GM12892 (cell line): ENCODE measurements at places on chromosomes 16 and 17.

- DNase-seq, result no peak
These were observed 68.2 kb downstream of the CDK12 start for GRCh38 chr17:39529455-39529854.

GRCh38 chr17:68019336-68019674 lies 16.2 kb upstream of the KPNA2 start:
- DNase-seq, result no peak

DNA sequence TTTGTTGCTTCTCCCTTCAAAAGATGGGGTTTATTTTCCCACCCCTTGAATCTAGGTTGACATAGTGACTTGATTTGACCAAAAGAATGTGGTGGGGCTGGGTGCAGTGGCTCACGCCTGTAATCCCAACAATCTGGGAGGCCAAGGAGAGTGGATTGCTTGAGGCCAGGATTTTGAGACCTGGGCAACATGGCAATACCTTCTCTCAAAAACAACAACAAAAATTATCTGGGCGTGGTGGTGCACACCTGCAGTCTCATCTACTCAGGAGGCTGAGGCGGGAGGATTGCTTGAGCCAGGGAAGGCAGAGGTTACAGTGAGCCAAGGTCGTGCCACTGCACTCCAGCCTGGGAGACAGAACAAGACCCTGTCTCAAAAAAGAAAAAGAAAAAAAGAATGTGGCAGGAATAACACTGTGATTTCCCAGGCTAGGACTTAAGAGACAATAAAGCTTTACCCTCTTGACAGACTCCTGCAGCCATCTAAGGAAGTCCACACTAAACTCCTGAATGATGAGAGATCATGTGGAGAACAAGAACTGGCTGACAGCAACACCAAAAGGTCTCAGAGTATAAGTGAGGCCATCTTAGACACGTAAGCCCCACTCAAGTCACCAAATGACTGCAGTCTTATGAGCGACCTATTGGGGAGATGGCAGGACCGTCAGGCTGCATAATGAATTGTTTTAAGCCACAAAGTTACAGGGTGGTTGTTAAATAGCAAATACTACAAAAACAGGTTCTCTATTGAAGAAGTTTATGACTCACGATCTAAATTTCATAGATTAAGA lies 37.0 kb downstream of the FBXL20 start:
- DNase-seq, result no peak

GRCh38 chr16:86664522-86665318 lies 86.4 kb downstream of the FOXL1 start:
- no peak for DNase-seq

DNA sequence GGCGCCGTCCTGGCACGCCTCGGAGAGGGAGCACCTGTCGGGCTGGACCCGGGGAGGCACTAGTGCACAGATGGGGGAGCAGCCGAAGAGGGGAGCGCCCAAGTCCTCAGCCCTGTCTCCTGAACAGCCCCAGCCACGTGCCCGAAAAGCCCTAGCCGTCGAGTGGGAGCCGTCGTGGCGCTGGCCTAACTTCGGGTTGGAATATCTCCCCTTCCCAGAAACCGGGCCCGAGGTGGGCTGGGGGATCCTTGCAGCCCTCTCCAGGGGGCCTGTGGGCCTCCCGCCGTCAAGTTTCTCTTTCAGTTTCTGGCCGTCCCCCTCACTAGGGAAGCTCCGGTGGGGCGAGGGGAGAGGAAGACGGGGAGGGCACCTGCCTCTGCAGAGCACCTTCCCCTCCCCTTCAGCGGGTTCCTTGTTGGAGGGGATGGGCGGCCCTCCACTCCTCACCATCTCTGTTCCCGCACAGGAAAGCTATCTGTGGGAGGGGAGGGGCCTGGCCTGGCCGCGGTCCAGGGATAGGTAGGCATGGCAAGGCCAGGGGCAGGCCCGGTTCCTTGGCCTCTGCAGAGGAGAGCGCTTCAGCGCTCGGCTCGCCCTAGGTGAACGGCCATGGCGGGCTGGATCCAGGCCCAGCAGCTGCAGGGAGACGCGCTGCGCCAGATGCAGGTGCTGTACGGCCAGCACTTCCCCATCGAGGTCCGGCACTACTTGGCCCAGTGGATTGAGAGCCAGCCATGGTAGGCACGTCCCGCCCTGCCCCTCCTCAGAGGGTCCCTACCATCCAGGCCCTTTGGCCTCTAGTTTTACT lies 709 bp downstream of the STAT5A start:
- peak; percentile 58 for DNase-seq

DNA sequence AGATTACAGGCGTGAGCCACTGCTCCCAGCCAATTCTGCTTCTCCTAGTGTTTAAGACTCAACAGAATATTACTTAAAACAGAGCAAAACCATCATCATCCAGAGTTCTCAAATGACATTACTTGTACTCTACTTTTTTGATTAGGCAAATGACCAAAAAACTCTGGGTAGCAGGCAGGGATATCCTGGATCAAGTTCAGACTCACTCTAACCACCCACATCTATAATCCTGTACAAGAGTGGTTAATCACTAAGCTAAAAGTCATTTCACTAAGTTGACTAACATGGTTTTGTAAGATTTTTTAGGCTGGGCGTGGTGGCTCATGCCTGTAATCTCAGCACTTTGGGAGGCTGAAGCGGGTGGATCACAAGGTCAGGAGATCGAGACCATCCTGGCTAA lies 6.8 kb downstream of the NAE1 start:
- DNase-seq, result no peak

DNA sequence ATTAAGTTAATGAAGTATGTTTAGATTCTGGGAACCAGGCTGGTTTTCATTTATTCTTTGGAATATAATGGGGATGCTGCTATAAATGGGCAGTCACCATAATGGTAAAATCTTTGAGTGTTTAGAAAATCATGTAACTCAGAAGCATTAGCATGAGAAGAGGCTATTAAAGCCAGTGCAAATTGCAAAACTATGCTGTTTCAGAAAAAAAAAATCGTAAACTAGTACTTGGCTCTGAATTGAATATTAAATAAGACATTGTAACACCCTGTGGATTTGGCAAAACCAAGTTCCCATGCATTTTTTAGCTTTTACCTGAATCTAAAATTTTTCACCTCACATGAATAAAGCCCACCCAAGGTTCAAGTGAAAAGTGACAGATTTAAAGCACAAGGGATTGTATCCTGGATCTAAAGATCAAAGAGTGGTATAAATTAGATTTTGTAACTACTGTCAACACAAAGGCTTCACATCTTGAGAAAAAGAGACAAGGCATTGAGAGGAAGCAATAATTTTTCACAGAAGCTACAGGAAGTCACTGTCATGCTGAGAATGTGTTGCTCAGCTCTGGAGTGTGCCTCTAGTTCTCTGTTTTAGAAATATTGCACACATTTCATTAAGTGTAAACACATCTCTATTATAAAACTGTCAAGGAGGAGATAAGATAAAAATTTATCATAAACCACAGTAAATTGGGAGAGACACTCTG lies 142.2 kb downstream of the ABCA8 start:
- no peak for DNase-seq

- DNase-seq, result no peak
These were observed 33.5 kb upstream of the ARL6IP1 start for GRCh38 chr16:18834864-18835263.

DNA sequence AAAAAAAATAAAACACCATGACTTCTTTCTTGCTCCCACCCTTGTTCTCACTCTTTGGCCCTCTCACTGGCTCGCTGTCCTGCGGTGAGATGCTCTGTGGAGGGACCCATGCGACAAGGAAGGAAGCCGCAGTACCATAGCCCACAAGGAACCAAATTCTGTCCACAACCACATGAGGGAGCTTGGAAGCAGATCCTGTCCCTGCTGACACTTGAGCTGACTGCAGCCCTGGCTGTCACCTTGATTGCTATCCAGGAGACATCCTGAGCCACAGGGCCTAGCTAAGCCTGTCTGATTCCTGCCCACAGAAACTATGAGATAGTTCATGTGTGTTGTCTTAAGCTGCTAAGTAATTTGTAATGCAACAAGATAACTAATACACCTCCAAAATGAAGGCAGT lies 4.8 kb upstream of the MT2A start:
- DNase-seq, result no peak

- DNase-seq, result no peak
These were observed 772 bp upstream of the SHISA6 start for GRCh38 chr17:11240041-11240840.

GRCh38 chr17:8222630-8223355 lies 12.4 kb upstream of the AURKB start:
- DNase-seq, result no peak
